Kidney glomerular epithelial cell (primary cell): ENCODE measurements at places on chromosomes 2 and 18.

GRCh38 chr2:206408323-206409320, 34.7 kb upstream of the ADAM23 start:
- no peak for DNase-seq

- no peak for DNase-seq
Measured at GRCh38 chr2:218357236-218358177, 850 bp downstream of the CATIP start.

GRCh38 chr18:22767653-22768052, 165.5 kb upstream of the RBBP8 start:
- DNase-seq: no peak

DNA sequence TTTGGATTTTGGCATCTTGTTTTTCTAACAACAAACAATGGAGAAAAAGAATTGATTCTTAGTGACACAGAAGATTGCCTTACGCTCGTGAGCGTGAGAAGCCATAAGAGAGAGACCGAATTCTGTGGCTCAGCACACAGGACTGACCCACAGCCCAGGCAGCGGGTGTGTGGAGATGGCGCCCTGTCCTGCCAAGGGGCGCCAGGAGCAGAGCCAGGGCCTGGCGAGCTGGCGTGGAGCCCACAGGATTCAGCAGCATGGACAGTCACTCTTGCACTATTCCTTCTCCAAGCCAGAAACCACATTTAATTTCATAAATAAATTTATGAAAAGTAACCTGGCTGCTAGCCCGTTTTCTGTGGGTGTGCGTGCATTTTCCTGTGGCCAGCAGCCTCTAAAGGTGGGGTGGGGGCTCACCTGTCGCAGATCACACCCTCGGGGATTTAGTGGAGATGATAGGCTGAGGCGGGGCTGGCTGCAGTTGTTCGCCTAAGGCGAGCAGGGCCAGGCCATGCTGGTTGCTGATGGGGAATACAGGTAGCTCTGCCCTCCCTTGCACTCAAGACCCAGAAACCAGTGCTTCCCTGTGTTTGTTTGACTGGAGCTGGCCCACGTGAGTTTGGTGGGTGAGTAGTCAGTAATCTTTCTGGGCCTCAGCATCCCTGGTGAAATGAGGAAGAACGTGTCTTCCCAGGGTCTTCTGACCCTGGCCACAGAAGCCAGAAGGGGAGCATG, 46.2 kb downstream of the FAM168B start:
- no peak for DNase-seq

- DNase-seq: no peak
Measured at GRCh38 chr18:55897091-55897689, 309.2 kb upstream of the TCF4 start.

DNA sequence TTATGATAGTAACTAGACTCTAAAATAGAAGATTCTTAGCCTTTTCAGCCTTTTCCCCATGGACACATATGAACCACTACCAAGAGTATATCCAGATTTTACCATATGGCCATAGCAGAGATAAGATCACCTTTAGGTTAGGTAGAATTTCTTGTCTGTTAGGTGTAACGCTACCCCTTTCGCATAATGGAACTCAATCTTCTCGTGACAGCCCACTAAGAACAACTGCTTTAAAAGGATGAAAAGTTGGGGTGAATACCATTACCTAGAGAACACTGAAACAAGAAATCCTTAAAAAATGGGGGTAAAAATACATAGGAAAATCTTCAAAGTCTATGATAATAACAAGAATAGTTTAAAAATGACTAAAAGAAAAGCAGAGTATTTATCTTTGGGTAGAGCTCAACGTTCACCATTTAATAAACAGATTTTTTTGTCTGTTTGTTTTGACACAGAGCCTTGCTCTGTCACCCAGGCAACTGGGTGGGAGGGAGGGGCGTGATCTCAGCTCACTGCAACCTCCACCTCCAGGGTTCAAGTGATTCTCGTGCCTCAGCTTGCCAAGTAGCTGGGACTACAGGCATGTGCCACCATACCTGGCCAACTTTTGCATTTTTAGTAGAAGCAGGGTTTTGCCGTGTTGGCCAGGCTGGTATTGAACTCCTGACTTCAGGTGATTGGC, 67.2 kb downstream of the VIL1 start:
- no peak for DNase-seq
